ENCODE measurements at places on chromosomes 2 and 18.

- DNase-seq = no peak
These were observed 621.9 kb upstream of the SOX11 start for GRCh38 chr2:5070257-5070656.

DNA sequence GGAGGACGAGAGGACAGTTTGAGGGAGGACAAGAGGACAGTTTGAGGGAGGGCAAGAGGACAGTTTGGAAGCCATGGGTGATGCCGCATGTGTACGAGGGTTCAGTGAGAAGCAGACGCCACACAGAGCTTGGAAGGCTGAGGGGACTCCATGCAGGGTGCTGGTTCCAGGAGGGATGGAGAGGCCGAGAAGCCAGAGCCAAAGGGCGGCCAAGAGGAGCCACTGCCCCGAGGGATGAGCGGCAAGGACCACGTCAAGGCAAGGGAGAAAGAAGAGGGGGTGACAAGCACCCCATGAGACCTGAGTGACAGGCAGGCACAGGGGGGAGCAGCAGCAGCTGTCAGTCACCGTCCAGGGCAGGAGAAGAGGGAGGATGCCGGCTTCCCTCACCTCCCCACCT, 385.7 kb upstream of the MYT1L start:
- DNase-seq = no peak

- DNase-seq = no peak
These were observed 59.5 kb upstream of the LYPD1 start for GRCh38 chr2:132729522-132729921.

- DNase-seq = no peak
These were observed 302.0 kb downstream of the PRKCE start for GRCh38 chr2:45953376-45954027.

- DNase-seq = no peak
These were observed 3.2 kb upstream of the GPR155 start for GRCh38 chr2:174490051-174490450.

All from NCI-H1930 (cell line).